ENCODE measurements at places on chromosomes 3 and 15.

- DNase-seq = no peak
Observed at GRCh38 chr15:91603384-91604080, 250.0 kb upstream of the SLCO3A1 start.

- DNase-seq = no peak
Observed at GRCh38 chr15:85592148-85592547, 202.6 kb downstream of the KLHL25 start.

GRCh38 chr3:116002235-116002634 lies 378.9 kb downstream of the GAP43 start:
- no peak for DNase-seq

DNA sequence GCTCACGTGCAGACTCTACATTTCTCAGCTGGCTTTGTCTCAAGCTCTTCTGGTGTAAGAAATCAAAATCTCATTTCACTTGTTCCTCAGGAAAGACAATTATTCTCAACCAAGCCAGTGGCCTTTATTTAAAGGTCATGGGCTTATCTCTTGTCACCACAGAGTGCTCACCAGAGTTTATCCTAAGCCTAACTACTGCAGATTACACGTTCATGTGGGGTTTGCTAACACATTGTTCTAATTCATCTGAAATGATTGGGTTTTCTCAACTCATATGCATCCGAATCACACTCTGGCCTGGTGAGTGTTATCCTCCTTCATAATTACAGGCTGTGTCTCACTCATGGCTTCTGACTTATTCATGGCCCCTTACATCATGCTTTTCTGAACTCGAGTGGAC lies 83.3 kb upstream of the TSC22D2 start:
- no peak for DNase-seq

GRCh38 chr3:42277676-42278075 lies 11.7 kb upstream of the CCK start:
- no peak for DNase-seq

DNA sequence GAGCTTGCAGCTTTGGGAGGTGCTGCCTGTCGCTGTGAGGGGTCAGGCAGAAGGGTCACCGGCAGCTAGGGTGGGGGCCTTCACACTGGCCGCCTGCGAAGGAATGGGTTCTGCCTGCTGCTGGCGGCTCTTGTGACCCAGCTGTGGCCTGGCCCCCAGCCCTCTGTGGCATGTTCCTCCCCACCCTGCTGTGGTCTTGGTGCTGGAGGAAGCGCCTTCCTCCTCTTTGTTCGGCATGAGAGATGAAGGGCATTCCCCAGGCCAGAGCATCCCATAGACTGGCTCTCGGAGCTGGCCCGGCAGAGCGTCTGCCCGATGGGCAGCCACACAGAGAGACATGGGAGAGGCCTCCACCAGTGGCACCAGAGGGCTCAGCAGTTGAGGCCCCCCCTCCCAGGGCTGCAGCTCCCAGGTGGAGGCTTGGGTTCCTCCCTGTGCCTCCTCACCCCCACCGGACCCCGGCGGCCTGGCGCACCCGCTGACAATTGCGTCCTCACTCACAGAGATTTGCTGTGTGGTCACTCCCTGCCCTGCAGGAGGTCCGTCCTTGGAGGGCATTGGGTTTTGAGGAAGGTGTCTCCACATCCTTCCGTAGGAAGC lies 162.2 kb downstream of the NSMCE3 start:
- DNase-seq = no peak

DNA sequence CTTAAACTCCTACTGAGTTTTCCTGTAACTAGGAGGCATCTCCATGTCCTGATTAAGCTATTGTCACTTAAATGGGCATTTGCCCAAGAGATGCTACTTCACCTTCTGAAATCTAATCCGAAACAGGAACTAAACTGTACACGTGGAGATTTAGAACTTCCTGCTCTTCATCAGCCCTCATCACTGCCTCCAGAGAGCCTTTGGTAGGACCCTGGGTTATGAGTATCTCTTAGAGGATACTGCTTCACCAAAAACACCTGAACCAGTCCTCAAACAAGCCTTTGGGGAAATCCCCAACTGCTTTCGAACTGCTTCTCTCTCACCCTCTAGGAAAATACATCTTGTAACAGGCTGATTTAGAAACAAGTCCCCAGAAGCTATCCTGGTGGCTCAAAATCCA lies 320.3 kb downstream of the GAP43 start:
- no peak for DNase-seq

GRCh38 chr3:30495172-30496065 lies 111.0 kb upstream of the TGFBR2 start:
- DNase-seq = no peak

- DNase-seq = no peak
Observed at GRCh38 chr3:160200353-160200752, 24.9 kb upstream of the C3orf80 start.

- no peak for DNase-seq
Observed at GRCh38 chr15:66623801-66624453, 58.1 kb upstream of the LCTL start.

DNA sequence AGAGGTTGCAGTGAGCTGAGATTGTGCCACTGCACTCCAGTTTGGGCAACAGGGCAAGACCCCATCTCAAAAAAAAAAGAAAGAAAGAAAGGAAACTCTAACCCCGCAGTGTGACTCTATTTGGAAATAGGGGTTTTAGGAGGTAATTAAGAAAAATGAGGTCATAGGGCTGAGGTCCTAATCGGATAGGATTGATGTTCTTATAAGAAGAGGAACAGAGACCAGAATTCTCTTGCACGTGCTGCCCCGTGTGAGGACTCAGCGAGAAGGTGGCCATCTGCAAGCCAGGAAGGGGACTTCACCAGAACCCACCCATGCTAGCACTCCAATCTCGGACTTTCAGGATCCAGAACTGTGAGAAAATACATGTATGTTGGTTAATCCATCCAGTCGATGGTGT lies 25.8 kb downstream of the KLHL6 start:
- DNase-seq = no peak

DNA sequence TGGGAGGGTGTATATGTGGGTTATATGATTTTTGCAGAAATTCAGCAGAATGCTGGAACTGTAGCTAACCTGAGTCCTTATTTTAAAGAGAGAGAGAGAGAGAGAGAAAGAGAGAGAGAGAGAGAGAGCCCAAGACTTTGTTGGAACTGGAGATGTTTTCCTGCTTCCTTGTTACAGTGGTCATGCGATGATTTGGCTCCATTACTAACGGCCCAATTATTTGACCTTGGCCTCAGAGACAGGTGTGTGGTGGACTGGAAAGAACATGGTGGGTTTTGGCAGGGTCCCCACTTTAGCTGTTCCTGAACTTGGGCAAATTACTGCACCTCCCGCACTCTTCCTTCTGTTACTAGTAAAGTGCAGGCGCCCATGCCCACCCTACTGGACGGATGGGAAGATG lies 14.8 kb upstream of the ACSBG1 start:
- DNase-seq = no peak

DNA sequence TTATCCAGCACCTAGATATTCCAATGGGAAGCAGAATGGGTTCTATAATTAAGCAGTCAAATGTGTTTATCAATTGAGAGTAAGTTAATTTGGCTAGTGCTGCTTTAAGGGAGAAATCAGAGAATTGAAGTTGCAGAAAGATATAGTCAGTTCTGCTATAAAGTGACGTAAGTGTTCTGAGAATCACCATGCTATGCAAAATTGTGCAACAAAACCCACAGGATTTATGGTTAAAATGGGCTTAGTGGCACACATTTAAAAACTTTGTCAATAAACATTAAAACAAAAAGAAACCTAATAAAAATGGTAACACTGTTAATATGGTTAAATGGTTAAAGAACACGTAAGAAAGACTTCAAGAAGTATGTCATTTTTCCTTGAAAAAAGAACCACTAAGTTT lies 74.5 kb downstream of the TMEM108 start:
- DNase-seq = no peak

GRCh38 chr3:127608362-127608718 lies 10.1 kb downstream of the MCM2 start:
- DNase-seq = no peak

GRCh38 chr3:135792174-135792573 lies 173.4 kb upstream of the PPP2R3A start:
- DNase-seq = no peak

DNA sequence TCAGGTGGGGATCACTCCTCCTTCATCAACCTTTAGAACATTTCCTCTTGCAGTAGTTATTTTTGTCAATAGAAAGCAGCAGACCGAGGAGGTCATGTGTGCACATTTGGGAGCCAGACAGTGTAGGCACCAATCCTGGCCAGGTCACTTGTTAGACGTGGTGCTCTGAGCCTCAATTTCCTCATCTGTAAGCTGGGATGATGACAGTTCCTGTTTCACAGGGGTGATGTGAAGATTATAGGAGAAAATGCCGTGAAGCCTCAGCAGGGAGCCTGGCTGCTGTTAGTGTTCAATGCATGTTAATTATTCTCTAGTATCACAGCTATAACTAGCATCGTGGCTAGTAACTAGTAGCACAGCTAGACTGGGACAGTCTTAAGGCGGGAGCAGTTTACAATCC lies 64.7 kb downstream of the ATP2B2 start:
- DNase-seq = no peak

GRCh38 chr3:141663993-141664392 lies 74.1 kb upstream of the RNF7 start:
- no peak for DNase-seq

GRCh38 chr3:134620476-134621115 lies 30.2 kb downstream of the KY start:
- DNase-seq = no peak

DNA sequence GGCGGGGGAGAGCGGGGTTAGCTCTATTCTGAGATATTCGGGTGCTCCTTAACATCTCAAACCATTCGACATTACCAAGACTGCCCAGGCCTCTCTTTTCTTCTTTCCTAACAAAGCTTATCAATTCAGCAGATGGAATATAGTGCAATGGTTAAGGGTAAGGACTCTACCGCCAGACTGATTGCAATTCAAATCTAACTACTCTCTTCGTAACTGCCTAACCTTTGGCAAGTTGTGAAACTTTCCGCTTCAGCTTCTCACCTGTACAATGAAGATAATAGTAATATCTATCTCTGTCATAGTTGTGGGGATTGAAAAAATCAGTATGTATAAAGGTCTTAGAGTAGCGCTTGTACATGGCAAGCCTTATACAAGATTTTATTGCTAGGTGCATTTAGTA lies 972 bp downstream of the UBA5 start:
- no peak for DNase-seq

DNA sequence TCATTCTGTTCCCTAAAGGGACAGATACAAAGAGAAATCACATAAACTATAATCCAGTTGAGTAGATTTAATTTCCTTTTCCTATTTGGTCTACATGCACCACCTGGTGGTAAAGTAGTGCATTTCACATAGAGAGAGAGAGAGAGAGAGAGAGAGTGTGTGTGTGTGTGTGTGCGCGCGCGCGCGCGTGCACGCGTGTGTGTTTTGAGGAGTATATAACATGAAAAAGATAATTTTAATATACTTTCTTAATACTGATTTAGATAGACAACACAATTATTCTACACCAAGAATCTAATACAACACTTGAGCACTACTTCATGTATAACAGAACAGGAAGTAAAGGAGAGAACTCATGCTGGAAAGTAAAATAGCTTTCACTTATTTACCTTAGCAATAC lies 1.1 kb upstream of the FGF7 start:
- DNase-seq = no peak

- DNase-seq = no peak
Observed at GRCh38 chr3:189237526-189237925, 65.8 kb downstream of the TPRG1 start.

GRCh38 chr3:129560269-129560787 lies 17.4 kb downstream of the H1-8 start:
- DNase-seq = no peak

GRCh38 chr15:64699751-64700388 lies 75.5 kb downstream of the RBPMS2 start:
- no peak for DNase-seq

DNA sequence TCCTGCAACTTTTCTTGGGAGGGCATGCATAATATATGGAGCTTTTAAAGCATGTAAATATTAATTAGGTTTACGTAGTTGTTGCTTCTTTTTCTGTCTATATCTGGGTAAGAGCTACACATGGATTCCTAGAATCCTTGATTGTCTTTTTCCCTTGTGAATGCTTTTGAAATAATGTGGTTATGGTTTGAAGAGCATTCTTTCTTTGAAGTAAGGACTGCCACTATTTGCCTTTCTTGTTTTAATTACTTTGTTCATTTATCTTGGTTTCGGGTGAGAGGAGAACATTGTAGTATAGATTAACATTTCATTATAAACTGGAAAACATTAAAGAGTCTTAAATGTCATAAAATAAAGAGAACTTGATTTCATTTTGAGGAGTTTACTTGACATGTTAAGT lies 674.0 kb downstream of the ZBBX start:
- no peak for DNase-seq

GRCh38 chr3:37982331-37982730 lies 8.3 kb upstream of the VILL start:
- no peak for DNase-seq

GRCh38 chr3:140467796-140468315 lies 210.0 kb upstream of the TRIM42 start:
- no peak for DNase-seq

- no peak for DNase-seq
Observed at GRCh38 chr3:193940526-193940925, 195.4 kb upstream of the HES1 start.

DNA sequence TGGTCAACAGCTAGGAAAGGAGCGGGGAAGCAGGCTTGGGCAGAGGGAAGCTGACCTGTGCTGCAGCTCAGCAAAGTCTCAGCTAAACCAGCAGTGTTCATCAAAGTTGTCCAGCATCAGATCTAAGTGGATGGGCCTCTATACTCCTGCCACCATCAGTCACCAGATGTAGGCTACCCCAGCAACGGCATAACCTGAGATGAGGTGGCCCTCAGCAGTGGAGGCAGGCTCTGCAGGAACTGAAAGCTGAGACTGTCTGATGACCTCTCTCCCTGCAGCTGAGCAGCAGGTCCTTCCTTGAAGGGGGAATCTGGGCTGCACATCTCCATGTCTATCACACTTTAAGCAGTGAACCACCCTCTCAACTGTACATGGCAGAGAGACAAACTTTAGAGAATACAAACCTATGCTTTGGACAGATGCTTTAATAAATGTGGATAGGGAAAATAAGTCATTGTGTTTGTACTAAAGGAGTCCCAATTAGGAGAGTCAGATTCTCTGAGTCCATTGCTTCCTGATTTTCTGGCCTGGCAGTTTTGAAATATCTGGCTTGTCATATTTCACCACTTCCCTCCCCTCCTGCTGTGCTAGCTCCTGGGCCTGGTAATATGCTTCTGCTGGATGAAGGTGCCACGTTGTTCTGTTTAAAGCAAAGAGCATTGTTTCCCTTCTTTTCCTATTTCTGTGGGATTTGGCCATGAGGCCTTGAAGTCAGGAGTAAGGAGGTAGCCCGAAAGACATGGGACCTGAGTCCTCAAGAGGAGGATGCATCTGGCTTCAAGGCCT lies 11.1 kb upstream of the PSTPIP1 start:
- no peak for DNase-seq

DNA sequence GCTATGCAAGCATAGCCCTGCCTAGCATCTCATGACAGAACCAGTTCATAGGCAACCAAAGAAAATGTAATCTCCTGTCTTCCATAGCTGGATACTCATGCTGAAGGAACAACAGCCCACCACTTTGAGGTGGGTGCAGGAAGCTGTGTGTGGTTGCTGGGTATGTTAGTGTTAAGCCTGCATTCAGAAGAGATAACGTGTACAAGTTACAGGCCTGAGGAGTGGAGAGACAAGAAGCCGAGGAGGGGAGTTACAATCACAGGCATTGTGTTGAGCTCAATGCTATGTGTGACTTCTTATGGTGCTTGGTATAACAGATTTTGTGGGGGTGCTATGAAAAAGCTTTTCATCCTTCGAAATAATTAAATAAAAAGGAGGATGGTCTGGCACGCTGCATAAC lies 42.8 kb upstream of the SECISBP2L start:
- DNase-seq = no peak

- DNase-seq = no peak
Observed at GRCh38 chr3:98563661-98564281, 29.6 kb downstream of the CPOX start.

GRCh38 chr15:100112061-100112420 lies 229.7 kb downstream of the ADAMTS17 start:
- no peak for DNase-seq

All from stimulated activated CD8-positive, alpha-beta memory T cell treated with anti-CD3 and anti-CD28 coated beads, Interleukin-7, amount 100 ng/mL, for 1 hour (primary cell).